ENCODE measurements at places on chromosomes 7 and 10. TPM values are rescaled to one million over a fixed set of nuclear protein-coding genes. Genes with fewer than 3 reads are reported as not detected.

The OPN4 gene
- not detected for total RNA-seq

The SDHAF3 gene
- total RNA-seq: 4.0 TPM

The H2BK1 gene
- total RNA-seq: not detected

The FXYD4 gene
- total RNA-seq: not detected

The XRCC2 gene
- 0.43 TPM for total RNA-seq

The OSBPL3 gene
- total RNA-seq: 8.1 TPM

The TECTB gene
- total RNA-seq: 0.09 TPM

The GPRIN2 gene
- under 0.01 TPM for total RNA-seq

The TMEM209 gene
- total RNA-seq: 8.5 TPM

The CACNB2 gene
- 9.0 TPM for total RNA-seq

The BAMBI gene
- 33.4 TPM for total RNA-seq

The AIFM2 gene
- total RNA-seq: 8.4 TPM

The GRID1 gene
- 0.09 TPM for total RNA-seq

Measured in smooth muscle cell of bladder (primary cell).